Stimulated activated CD4-positive, alpha-beta T cell treated with anti-CD3 and anti-CD28 coated beads, Interleukin-4, amount 100 ng/mL, for 48 hours (primary cell): ENCODE measurements at places on chromosomes 4 and X.

GRCh38 chr4:56217343-56217890 lies 169.9 kb downstream of the AASDH start:
- no peak for DNase-seq

DNA sequence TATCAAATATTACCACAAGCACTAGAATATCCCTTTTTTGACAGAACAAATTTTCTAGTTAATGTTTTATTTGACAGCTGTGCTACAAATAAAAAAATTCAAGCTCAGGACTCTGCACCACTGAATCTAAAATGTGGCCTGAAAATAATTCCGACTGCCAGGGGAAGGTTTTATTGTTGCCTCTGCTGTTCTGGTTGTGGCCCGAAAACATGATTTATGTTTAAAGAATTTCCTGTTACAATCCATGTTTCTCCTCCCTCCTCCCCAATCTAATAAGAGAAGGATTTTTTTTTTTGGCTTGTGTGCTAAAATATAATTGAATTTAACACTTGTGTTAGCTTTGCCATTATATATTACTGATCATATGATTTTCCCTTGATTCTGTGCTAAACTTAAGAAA lies 227.8 kb downstream of the DCLK2 start:
- no peak for DNase-seq

GRCh38 chr4:57159866-57160265 lies 49.7 kb upstream of the IGFBP7 start:
- no peak for DNase-seq

GRCh38 chr4:42654631-42655268 lies 2.2 kb downstream of the ATP8A1 start:
- DNase-seq: no peak

DNA sequence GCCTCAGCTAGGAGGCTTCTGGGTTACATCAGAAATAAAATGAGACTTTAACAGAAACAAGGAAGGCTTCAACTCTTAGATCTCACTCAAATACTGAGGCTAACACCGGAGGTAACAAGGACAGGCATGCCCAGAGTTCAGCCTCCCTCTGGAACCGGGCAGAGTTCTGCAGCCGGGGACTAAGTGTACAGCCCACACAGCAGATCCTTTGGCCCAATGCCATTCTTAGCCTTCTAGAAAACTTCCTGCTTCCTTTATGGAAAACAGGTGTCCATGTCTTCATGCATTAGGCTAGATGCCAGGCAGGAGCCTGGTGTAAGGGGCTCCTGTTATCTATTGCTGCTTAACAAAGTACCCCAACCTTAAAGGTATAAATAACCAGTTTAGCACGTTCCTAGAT lies 369.7 kb downstream of the BCOR start:
- DNase-seq: no peak

- DNase-seq: no peak
These were observed 12.7 kb downstream of the ART3 start for GRCh38 chr4:76087007-76087769.

DNA sequence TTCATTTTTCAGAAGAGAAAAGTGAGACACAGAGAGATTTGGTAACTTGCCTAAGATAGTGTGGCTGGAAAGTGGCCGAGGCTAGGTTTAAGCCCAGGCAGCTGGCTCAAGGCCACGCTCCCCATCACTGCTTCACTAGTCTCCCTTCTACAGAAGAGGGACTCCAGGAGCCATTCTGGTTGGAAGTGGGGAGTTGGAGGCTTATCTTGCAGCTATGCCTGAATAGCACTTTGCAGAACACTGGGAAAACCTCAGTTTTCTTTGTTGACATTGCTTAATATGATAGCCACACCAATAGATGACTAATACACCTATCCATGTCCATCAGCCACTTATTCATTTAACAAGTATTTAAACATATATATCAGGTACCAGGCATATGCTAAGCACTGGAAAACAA lies 18.5 kb downstream of the LRRC66 start:
- no peak for DNase-seq

DNA sequence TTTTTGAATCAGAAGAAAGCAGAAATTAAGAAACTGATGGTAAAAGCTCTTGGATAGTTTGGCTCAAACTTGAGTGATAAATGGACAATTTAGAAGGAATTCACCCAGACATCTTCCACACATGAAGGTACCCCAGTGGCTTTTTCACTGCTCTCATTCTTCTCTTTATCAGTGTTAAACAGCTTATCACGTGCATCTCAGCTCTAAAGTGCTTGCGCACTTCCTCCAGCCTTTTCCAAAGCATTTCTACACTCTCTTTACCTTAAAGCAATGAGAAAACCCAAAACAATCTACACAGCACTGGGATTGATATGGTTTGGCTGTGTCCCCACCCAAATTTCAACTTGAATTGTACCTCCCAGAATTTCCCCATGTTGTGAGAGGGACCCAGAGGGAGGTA lies 509.1 kb upstream of the FAT1 start:
- no peak for DNase-seq

DNA sequence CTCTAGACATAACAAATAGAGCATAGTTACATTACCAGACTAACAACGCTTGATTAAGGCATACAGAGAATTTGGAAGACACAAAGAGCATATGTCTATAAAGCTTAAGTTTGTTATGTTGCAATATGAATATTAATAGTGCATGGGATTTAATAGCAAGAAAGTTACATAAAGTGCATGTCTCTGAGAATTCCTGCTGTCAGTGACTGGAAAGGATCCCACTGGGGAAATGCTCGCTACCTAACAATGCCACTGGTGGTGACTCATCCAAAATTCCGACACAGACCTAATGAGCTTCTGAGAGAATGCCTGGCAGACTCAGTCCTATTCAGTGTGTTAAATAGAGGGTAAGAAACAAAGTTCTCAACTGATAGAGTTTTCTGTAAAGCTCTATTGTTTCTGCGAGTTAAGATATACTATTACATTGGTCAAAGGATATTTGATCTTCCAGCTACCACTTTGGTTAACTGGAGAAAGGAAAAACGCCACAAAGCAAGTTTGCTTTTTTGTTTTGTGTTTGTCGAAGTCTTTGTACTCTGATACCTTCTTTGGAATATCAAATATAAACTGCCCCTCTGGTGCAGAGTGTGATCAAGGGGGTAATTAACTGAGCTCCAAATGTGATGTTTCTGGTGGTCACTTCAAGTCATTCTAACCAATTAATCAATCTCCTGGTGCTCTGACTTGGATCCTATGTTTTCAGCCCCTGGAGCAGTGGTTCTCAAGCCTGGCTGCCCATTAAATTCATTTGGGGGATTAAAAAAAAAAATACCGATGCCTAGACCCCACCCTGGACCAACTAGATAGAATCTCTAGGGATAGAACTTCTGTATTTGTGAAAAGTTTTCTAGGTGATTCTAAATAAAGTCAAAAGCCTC lies 107.9 kb downstream of the PALLD start:
- no peak for DNase-seq

DNA sequence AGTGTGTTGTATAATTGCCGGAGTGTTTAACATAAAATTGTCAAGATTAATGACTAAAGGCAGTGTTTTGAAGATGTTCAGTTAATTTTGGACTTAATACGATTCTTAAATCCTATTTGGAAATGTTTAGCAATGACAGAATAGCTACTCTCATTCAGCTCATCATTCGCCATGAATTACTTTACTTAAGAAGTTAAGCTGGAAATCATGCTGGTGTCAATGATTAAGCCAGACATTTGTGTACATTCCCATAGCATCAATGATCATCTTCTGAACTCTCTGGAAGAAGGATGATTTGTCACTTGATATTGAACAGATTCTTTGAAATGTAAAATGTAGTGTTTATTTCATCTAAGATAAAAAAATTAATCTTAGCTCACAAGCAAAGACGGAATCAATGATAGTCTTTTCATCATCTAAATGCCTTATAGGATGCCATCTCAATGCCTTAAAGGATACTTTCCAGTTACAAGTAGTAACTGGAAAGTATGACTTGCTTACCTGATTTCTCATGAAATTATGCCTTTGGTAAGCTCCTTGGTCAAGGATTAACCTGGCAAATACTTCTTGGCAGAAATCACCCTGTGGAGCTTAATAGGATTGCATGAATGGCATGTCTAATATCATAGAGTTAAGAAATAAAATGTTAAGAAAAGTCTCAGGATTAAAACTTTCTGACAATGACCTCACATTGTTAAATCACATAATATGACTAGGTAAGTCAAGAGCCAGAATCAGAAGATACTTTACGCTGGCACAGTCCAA lies 515.5 kb upstream of the AGA start:
- DNase-seq: no peak

GRCh38 chr4:128608006-128608405 lies 201.5 kb upstream of the JADE1 start:
- DNase-seq: no peak

DNA sequence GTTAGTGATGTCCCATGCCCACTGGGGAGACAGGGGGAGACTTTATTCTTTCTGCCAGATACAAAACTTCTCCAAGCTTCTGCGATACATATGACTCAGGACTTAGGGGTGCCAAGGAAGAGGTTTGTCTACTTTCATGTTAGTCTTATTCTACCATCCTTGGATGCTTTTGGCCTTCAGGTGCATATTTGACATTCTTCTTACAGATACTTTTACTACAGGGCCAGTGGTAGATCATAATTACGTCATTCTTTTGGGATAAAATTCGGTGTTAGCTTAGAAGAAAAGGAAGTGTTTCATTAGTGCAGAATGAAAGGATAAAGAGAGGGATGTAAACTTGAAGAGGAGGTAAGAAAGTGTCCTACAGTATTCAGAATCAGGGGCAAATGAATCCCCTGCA lies 245.2 kb downstream of the THOC2 start:
- DNase-seq: no peak

DNA sequence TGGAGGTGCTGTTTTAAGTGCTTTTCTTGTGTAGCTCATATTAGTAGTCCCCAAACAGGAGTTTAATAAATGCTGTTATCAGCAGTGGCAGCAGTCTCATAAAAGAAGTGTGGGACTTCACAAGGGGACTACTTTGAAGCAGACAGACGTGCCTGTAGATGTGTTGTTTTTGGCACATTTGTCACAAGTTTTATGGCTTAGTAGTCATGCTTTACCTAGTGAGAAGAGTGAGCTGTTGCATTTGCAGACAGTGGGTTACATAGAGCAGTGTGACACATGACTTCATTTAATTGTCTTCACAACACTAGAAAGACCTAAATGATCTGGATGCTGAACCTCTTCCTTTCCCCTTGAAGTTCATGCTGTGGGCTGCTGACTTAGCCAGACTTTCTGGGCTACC lies 149.5 kb upstream of the MBNL3 start:
- no peak for DNase-seq

DNA sequence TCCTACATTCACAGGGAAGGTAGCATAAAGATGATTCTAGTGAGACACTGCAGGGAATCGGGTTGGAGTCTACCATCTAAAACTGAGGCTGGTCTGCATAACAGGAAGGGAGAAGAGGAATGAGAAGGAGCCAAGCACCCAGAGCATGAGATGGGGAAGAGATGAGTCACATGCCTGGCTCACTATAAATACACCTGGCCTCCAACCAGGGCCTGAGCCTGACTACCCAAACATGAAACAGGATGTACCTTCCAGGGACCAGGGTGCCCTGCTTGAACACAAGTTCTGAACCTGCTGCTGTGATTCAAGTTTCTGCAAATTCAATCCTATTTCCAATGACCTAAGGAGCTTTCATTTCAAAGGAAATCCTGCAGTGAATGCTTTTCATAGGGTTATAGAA lies 24.9 kb downstream of the CD99L2 start:
- no peak for DNase-seq

DNA sequence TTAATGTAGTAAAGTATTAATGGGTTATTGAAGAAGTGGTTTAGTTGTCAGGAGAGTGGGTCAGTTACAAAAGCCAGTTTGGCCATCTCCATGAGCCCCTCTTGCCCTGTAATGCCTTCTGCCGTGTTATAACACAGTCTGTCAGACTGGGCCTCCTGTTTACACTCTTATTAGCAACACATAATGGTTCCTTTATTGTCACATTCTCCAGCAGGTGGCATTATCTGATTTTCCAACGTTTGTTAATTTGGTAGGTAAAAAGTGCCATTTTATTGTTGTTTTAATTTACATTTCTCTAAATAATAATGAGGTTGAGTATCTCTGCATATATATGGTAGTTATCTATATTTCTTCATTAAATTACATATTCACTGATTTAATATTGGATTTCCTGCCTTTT lies 560.8 kb downstream of the FGF13 start:
- no peak for DNase-seq
